ENCODE measurements at places on chromosomes 12 and 14. TPM values are rescaled to one million over a fixed set of nuclear protein-coding genes. Genes with fewer than 3 reads are reported as not detected.

The PIANP gene
- 0.42 TPM for total RNA-seq

DNA sequence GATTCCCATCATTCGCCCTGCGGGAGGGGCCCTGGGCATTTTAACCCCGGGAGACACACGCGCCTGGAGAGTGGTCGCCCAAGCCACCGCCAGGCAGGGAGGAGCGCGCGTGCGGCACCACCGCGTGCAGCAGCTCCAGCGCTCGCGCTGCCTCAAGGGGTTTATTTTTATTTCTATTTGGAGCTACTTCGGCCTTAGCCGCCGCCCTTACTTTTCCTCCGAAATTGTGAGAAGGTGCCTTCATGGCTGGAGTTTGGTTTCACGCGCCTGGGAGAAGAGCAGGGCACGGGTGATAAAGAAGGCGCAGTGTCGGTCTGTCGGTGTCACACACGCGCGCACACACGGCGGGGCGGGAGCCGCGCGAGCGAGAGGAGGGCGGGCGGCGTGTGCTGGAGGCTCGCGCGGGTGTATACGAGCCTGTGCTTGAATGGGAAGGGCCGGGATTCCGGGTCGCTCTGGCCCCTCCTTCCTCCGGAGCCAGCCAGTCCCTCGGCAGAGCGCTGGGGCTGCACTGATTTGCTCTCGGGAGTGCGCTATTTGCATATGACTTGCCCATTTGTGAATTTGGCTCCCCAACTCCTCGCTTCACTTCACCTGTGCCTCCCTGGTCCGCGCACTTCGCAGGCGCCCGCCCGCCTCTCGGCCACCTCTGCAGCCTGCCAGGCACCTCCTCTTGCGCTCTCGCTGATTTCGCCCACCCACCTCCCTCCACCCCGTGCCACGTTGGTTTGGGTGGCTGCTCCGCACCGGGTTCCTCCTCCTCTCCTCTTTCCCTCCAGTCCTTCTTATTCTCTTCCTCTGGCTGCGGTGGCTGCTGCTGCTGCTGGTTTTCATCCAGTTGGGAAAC is 932.3 kb downstream of the DIO2 start:
- peak overlapping the region; percentile 80 for H3K27ac ChIP-seq
- no peaks in the 10 kb centered on the region for H3K27me3 ChIP-seq

DNA sequence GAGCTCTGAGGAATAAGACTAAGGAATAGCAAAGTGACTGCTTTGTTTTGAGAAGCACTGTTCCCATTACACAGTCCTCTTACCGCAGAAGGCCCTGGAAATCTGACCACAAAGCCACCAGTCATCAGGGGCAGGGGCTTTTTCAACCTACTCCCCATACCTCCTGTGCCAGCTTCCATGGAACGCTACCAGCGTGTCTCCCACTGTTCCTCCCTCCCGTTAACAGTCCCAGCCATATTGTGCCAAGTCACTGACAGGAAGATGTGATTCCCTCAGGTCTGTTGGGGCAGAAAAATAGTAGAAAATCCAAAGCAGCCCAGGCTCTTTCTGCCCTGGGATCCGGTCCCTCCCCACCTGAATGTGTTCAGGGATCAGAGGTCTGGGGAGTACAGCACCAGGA is 46.6 kb upstream of the VPS33A start:
- no peak for DNase-seq
- H3K4me1 ChIP-seq = no peaks in the 10 kb centered on the region
- no peak overlapping the region for H3K27ac ChIP-seq
- H3K36me3 ChIP-seq = peaks cover 99% of the 10 kb centered on the region

GRCh38 chr14:84704601-84705000 is 825.3 kb upstream of the FLRT2 start:
- no peaks in the 10 kb centered on the region for H3K36me3 ChIP-seq
- H3K4me3 ChIP-seq = no peak overlapping the region
- H3K4me1 ChIP-seq = no peaks in the 10 kb centered on the region
- no peak overlapping the region for H3K27ac ChIP-seq
- DNase-seq = no peak
- no peaks in the 10 kb centered on the region for H3K27me3 ChIP-seq

GRCh38 chr14:50397390-50398188 is 908 bp upstream of the CDKL1 start:
- peaks cover 7% of the 10 kb centered on the region for H3K4me1 ChIP-seq
- H3K36me3 ChIP-seq = no peaks in the 10 kb centered on the region
- H3K27me3 ChIP-seq = no peaks in the 10 kb centered on the region
- peak overlapping the region; percentile 89 for H3K27ac ChIP-seq
- DNase-seq = peak; percentile 87
- H3K4me3 ChIP-seq = peak overlapping the region; percentile 93

DNA sequence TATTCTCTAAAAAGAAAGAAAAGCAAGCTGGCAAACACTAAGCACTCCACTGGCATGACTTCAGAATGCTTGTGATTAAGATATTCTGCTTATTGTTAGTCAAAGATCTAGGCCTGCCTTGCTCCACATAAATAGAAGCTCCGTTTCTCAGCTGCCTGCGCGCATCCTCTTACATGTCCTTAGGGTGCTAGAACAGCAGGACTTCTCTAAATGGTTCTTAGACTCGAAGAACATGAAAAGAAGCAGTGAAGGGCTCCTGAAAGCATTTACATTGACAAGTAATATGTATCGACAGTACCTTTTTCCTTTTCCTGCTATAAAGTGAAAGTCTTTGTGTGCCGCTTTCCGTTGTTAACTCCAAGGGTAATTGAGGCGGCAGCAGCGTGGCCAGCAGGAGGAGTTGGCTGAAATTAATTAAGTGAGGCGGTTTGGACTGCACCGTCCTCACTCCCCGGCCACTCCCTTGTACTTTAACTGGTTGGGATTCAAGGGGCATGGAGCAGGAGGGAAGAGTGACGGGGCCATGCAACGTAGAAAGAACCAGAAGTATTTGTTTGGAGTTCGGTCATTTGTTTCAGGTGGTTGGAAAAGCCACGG is 34.2 kb upstream of the OTX2 start:
- H3K27me3 ChIP-seq = no peaks in the 10 kb centered on the region
- no peak overlapping the region for H3K4me3 ChIP-seq
- no peak for DNase-seq
- H3K27ac ChIP-seq = no peak overlapping the region

GRCh38 chr12:61610143-61610542 is 650.1 kb upstream of the USP15 start:
- no peak overlapping the region for H3K27ac ChIP-seq
- no peak for DNase-seq
- H3K4me1 ChIP-seq = no peaks in the 10 kb centered on the region
- no peak overlapping the region for H3K4me3 ChIP-seq
- no peaks in the 10 kb centered on the region for H3K27me3 ChIP-seq

DNA sequence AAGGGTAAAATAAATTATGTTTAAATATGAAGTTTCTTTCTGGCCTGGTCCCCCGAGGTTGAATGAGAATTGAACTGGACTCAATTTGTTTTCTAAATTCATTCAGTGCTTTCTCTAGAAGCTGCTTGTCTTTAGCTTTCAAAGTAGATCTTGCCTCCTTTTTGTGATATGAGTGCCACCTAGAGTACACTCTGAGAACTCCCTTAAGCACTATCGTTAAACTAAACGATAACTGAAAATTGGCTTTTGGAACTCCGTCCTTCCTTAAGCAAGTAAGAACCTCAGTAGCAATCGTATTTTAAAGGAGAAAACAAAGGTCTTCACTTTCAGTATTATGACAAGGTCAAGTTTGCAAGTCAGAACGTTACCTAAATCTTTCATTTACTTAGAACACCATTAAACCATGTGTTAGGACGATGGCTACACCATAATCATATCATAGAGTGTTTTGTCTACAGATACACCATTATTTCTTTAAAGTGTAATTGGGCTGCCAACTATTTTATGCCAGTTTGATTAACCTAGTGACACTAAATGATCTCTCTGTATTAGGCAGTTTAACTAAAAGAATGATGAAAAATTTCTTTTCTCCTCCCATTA is 364.8 kb downstream of the SNAPC1 start:
- peaks cover 21% of the 10 kb centered on the region for H3K27me3 ChIP-seq
- no peak overlapping the region for H3K27ac ChIP-seq
- H3K36me3 ChIP-seq = no peaks in the 10 kb centered on the region
- no peaks in the 10 kb centered on the region for H3K4me1 ChIP-seq
- DNase-seq = no peak
- no peak overlapping the region for H3K4me3 ChIP-seq

GRCh38 chr12:110004598-110004997 is 5.4 kb downstream of the ANKRD13A start:
- peaks cover 9% of the 10 kb centered on the region for H3K36me3 ChIP-seq
- H3K4me3 ChIP-seq = no peak overlapping the region
- no peaks in the 10 kb centered on the region for H3K27me3 ChIP-seq

The CLEC9A gene
- not detected for total RNA-seq

The UTP20 gene
- total RNA-seq = 10.2 TPM

GRCh38 chr12:2282318-2282717 is 229.5 kb downstream of the CACNA1C start:
- H3K4me1 ChIP-seq = peaks cover 55% of the 10 kb centered on the region
- DNase-seq = no peak
- no peaks in the 10 kb centered on the region for H3K36me3 ChIP-seq
- H3K4me3 ChIP-seq = no peak overlapping the region
- H3K27ac ChIP-seq = no peak overlapping the region

DNA sequence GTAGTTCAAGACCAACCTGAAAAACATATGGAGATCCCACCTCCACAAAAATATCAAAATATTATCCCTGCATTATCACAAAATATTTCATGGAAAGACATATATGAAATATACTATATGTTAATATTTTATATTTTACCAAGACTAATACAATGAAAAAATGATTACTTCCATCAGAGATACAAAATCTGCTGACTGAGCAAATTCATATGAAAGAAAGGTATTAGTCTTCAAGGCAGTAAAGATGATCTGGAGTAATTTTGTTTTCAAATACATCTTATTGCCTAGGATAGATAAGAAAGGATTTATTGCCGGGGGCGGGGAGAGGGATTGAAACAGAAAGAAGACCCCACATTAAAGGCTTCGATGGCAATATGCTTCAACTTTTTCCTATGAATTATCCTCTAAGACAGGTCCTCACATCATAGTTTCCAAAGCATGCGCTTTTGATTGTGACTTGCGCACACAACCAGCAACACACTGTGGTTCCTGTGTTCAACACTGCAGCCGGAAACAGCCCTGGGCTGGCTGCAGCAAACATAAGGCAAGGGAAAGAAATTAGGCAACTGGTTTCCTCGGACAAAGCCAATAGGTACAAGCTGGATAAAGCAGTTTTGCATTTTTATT is 83.2 kb downstream of the SPPL3 start:
- peaks cover 17% of the 10 kb centered on the region for H3K4me1 ChIP-seq
- H3K4me3 ChIP-seq = no peak overlapping the region
- no peaks in the 10 kb centered on the region for H3K36me3 ChIP-seq
- H3K27ac ChIP-seq = no peak overlapping the region
- DNase-seq = no peak

GRCh38 chr14:24436355-24437019 is 6.1 kb downstream of the SDR39U1 start:
- peak overlapping the region; percentile 66 for H3K27ac ChIP-seq
- H3K36me3 ChIP-seq = peaks cover 85% of the 10 kb centered on the region
- H3K4me1 ChIP-seq = peaks cover 60% of the 10 kb centered on the region

DNA sequence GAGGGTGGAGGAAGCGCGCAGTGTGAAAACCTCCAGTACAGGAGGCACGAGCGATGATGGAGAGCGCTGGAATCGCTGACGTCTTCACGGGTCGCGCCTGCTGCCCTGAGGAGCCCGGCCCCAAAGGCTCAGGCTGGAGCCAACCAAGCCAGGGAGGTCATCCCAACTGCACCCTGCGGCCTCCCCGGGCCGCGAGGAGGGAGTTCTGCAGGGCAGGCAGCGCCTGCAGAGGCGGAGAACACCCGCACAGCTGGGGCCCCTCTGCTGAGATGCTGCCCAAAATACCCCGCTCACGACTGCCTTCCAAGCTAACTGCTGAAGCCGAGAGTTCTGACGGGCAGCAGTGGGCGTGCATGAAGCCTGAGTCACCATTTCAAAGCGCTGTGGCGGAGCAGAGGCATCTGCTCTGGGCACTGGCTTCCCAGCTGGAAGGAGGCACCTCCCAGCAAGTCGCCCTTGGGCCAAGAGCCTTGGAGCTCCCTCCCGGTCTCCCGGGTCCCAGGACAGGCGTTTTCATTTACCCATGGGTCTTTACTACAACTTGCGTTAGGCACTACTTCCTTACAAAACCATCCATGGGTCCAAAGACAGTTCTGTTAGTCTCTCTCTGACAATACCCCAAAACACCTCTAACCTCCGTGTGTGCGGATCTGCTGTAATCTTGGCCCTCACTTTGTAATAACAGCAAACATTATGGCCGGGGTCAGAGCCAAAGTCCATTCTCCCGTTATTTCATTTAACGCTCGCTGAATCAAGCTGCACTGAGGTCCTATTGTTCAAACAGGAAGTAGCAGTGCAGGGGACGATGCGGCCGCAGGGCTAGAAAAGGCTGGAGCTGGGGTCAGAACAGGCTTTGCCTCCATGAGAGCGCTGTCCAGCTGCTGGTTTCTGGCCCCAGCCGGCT is 60.1 kb upstream of the RIMBP2 start:
- peak overlapping the region; percentile 53 for H3K4me3 ChIP-seq
- H3K27me3 ChIP-seq = no peaks in the 10 kb centered on the region
- no peak overlapping the region for H3K27ac ChIP-seq
- no peak for DNase-seq
- peaks cover 6% of the 10 kb centered on the region for H3K36me3 ChIP-seq
- H3K4me1 ChIP-seq = peaks cover 19% of the 10 kb centered on the region

DNA sequence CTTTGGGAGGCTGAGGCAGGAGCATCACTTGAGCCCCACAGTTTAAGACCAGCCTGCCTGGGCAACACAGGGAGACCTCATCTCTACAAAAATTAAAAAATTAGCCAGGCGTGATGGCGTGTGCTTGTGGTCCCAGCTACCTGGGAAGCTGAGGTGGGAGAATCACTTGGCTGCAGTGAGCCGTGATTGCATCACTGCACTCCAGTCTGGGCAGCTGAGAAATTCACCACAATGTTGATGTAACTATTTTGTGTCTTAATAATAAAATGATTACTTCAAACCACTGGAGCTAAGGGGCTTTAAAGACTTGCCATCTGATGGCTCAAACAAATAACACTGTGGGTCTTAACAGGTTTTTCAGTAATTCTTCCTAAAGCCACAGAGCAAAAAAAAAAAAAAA is 10.8 kb downstream of the ERH start:
- no peak for DNase-seq
- peaks cover 20% of the 10 kb centered on the region for H3K4me1 ChIP-seq
- peaks cover 6% of the 10 kb centered on the region for H3K36me3 ChIP-seq
- H3K4me3 ChIP-seq = no peak overlapping the region
- no peak overlapping the region for H3K27ac ChIP-seq
- no peaks in the 10 kb centered on the region for H3K27me3 ChIP-seq

- DNase-seq = no peak
- H3K27me3 ChIP-seq = no peaks in the 10 kb centered on the region
- H3K27ac ChIP-seq = no peak overlapping the region
- peaks cover 62% of the 10 kb centered on the region for H3K4me1 ChIP-seq
- peak overlapping the region; percentile 90 for H3K4me3 ChIP-seq
Measured at GRCh38 chr14:92515546-92516343, 2.2 kb downstream of the RIN3 start.
